Naive thymus-derived CD4-positive, alpha-beta T cell (primary cell): ENCODE measurements at places on chromosomes 5 and 9.

GRCh38 chr5:142293486-142293885 is 31.3 kb downstream of the SPRY4 start:
- no peak for DNase-seq

GRCh38 chr5:133496631-133497030 is 115.7 kb downstream of the FSTL4 start:
- DNase-seq: no peak

DNA sequence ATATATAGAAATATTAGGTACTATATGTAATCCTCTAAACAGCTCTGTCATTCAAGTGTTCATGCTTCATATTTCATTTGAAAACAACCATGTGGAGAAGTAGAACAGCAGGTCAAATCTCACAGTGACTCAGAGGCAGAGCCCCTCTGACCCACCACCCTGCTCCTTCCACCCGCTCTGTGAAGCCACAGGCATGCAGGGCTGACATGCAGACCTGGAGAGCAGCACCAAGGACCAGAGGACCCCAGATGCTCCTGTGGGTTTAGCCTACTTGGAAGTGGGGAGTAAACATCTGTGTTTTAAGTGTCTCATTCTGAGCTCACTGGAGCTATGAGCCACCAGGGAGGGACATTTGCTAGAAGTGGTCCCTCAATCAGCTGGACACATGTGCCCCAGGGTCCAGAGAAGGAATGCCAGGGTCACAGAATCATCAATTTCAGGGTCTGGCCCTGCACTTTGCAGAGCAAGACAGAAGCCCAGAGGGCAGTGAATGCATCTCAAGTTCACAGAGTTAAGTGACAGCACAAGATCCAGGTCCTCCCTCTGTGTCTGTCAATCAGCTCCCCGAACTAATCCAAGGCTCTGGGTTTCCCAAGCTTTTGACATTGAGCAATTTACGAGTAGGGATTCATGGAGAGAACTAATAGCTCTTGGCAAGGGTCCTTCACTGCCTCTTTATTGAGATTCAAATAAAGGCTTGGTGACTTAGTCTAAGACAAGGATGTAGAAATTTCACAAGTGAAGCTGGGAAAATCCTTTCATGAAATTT is 441.1 kb downstream of the SEMA5A start:
- no peak for DNase-seq

DNA sequence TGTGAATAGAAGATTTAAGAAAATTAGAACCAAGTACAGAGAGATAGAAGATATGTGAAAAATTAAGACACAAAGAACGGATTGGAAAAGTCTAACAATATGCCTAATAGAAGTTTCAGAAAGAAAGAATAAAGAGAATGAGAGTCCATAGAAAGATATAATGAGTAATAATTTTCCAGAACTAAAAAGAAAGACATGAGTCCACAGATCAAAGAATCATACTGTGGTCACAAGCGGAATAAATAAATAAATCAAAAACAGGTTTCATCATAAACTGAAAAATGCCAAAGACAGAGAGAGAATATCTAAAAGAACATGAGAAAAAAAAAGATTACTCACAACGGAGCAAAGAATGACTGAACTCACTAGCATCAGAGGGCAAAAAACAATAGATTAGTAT is 32.9 kb downstream of the FEM1C start:
- DNase-seq: no peak

DNA sequence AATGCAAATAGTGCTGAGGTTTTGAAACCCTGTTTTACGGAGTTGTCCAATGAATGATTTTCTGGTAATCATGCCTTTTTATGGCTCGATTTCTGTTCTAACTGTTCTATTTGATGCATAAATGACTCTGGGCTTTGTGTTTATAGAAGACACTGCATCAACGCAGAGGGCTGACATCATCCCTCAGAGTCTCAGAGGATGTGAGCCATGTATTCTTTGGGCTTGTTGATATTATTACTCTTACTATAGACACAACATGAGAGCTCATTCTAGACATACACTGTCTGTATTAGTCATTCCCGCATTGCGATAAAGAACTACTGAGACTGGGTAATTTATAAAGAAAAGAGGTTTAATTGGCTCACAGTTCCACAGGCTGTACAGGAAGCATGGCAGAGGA is 31.6 kb downstream of the CDH6 start:
- DNase-seq: no peak

DNA sequence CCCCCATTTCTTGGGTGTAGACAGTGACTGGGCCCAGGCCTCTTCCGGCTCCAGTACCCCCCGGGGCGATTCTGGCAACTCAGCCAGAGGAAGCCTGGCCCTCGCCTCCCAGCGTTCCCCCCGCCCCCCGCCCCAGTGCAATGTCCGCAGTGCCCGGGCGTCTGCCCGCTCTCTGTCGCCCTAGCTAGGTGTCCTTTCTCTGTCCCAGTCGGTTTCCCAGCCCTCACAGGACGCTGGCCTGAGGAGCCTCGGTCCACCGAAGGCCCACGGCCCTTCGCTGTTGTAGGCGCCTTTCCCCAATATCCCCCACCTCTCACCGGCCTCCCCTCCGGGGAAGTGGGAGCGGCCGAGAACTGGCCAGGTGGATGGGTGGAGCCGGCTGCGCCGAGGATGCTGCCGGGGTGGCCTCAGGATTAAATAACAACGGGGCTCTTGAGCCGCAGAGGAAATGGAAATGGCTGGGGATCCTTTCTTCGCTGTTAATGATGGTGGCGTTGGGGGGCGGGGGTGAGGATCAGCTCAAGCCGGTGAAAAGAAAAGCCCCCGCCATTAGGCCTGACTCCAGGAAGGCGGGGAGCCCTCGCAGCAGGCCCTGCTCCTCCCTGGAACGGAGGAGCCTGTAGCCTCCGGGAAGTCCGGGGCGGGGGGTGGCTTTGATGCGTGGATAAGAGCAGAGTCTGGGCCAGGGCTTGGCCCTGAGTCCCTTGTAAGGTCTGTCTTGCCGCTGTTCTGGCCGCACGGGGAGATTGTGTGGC is 1.1 kb upstream of the SPRY4 start:
- DNase-seq: no peak

GRCh38 chr9:4831119-4831518 is 38.4 kb downstream of the RCL1 start:
- no peak for DNase-seq

- no peak for DNase-seq
Observed at GRCh38 chr5:51227963-51228470, 155.2 kb upstream of the ISL1 start.
